ENCODE measurements at places on chromosomes 6 and 20. TPM values are rescaled to one million over a fixed set of nuclear protein-coding genes. Genes with fewer than 3 reads are reported as not detected.
A peak's percentile ranks its signal among the peaks of the same experiment; 100 is the strongest.

Gene RGS17
- total RNA-seq: 2.2 TPM

Gene POLR1H
- total RNA-seq: 21.4 TPM

DNA sequence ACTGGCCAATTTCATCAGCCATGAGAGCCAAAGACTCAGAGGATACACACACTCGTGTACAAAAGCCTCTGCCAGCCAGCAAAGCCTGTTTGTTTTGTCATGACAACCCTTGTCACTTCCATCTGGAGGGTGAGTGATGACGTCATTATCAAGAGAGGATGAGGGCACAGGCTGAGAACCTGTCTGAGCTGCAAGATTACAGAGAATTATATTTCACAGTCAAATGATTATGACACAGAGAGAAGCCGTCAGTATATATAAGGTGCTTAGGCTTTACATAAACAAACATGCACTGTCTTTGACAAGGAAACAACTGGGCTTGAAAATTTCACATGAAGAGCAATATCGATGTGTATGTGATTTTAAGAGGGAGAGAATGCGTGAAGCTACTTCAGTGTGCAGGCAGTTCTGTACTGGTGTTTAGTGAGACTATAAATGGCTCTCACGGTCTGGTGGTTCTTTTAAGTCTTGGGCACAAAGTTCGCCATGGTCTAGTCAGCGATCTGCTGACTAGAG, 36.5 kb upstream of the BCLAF1 start:
- H3K4me3 ChIP-seq: no peak overlapping the region
- no peaks in the 10 kb centered on the region for H3K36me3 ChIP-seq
- DNase-seq: no peak
- H3K27ac ChIP-seq: no peak overlapping the region

GRCh38 chr20:4896119-4896702, 105.1 kb downstream of the SLC23A2 start:
- H3K4me1 ChIP-seq: no peaks in the 10 kb centered on the region
- H3K27me3 ChIP-seq: no peaks in the 10 kb centered on the region
- no peak overlapping the region for H3K4me3 ChIP-seq
- peaks cover 3% of the 10 kb centered on the region for H3K36me3 ChIP-seq
- no peak for DNase-seq

DNA sequence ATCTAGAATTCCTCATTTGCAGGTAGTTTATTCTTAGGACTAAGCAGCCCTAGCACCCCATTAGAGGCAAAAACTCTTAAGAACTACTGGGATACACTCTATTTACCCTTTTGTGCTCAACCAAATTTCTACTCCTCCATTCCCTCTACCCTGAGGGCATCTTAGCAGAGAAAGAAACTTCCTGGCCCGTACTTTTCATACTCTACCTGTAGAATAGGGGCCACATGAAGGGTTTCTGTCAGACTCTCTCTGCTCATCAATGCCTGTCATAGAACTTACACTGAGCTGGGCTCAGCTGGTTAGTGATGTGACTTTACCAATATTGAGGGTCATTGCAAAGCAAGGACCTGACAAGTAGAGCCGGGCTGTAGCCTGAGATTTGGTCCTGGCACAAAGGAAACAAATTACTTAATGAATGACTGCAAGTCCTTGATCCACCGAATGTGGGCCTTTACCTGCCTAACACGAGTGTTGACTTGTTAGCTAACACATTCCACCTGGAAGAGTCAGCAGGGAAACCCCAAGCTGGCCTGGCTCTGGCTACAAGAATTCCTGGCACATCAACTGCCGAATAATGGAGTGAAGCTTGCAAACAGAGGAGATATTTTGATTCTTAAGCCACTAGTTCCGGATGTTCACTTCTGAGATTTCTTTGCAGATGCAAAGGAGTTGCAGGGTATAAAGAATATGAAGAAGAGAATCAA, 280.5 kb upstream of the JAG1 start:
- no peak overlapping the region for H3K27ac ChIP-seq
- no peak for DNase-seq
- H3K36me3 ChIP-seq: no peaks in the 10 kb centered on the region
- no peak overlapping the region for H3K4me3 ChIP-seq

DNA sequence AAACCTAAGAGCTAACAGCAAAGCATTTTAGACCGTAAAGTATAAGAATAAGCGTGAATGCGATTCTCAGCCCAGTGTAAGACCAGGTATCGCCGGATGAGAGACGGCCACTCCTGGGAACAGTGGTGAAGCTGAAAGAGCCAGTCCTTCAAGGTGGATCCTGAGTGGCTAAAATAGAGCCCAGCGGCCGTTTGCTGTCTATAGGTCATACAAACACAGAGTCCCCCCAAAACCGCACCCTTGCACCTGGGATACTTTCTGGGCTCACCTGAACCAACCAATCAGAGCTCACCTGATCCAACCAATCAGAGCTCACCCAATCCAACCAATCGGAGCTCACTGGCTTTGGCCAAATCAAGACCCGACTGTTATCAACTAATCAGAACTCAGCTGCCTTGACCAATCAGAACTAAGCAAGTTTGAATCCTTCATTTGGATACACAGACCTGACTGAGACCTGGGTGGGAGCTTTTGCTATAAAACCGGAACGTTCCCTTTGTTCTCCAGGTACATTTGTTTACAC, 248.2 kb downstream of the DLL1 start:
- DNase-seq: peak; percentile 38
- H3K4me3 ChIP-seq: no peak overlapping the region
- H3K27me3 ChIP-seq: no peaks in the 10 kb centered on the region
- no peak overlapping the region for H3K27ac ChIP-seq
- no peaks in the 10 kb centered on the region for H3K36me3 ChIP-seq
- no peaks in the 10 kb centered on the region for H3K4me1 ChIP-seq

- no peaks in the 10 kb centered on the region for H3K4me1 ChIP-seq
- no peaks in the 10 kb centered on the region for H3K27me3 ChIP-seq
- H3K4me3 ChIP-seq: no peak overlapping the region
- H3K36me3 ChIP-seq: no peaks in the 10 kb centered on the region
- H3K27ac ChIP-seq: no peak overlapping the region
- DNase-seq: no peak
These were observed 124.7 kb downstream of the SAMD5 start for GRCh38 chr6:147633191-147633590.

Gene ADGRF4
- total RNA-seq: not detected

- H3K4me3 ChIP-seq: no peak within 1 kb of the TSS
- H3K27ac ChIP-seq: no peak within 1 kb of the TSS
- H3K4me1 ChIP-seq: no peaks in the 10 kb centered on the region
- no peaks in the 10 kb centered on the region for H3K27me3 ChIP-seq
- H3K36me3 ChIP-seq: no peaks in the 10 kb centered on the region
- DNase-seq: no peak
These were observed at the start of gene LY86 for GRCh38 chr6:6588064-6588923. Gene LY86 (plus strand): TSS chr6:6588720. CDS start chr6:6588735, 15 bp downstream.

GRCh38 chr6:153411070-153411648, 280.1 kb upstream of the RGS17 start:
- no peak overlapping the region for H3K27ac ChIP-seq
- H3K27me3 ChIP-seq: no peaks in the 10 kb centered on the region
- DNase-seq: no peak
- no peaks in the 10 kb centered on the region for H3K36me3 ChIP-seq
- no peak overlapping the region for H3K4me3 ChIP-seq
- peaks cover 2% of the 10 kb centered on the region for H3K4me1 ChIP-seq

- no peaks in the 10 kb centered on the region for H3K27me3 ChIP-seq
- DNase-seq: no peak
- H3K36me3 ChIP-seq: no peaks in the 10 kb centered on the region
- no peak overlapping the region for H3K4me3 ChIP-seq
- H3K27ac ChIP-seq: no peak overlapping the region
These were observed 129.5 kb upstream of the SGK1 start for GRCh38 chr6:134447423-134447822.

- no peak overlapping the region for H3K27ac ChIP-seq
- no peaks in the 10 kb centered on the region for H3K27me3 ChIP-seq
- no peaks in the 10 kb centered on the region for H3K4me1 ChIP-seq
- no peak for DNase-seq
- H3K4me3 ChIP-seq: no peak overlapping the region
These were observed 119.7 kb upstream of the SLC2A12 start for GRCh38 chr6:134172020-134172705.

Gene RIN2
- total RNA-seq: 128 TPM

DNA sequence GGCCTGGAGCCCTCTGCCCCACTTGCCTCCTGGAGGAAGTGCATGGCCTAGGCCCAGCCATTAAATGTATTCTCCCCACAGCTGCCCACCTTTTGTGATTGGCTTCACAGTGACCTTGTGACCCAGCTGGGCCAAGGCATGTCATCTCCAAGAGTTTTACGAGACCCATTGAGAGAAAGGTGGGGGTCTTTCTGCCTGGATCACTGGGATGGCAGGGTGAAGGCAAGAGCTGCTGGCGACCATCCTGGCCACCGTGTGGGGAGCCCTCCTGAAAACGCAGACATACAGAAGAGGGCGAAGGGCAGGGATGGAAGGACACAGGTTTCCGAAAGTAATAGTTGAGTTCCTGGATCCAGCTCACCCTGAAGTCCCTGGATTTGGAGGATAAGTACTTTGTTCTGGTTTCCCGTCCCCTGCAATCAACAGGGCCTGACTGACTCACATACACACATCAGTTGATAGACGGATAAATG, 12.3 kb upstream of the SPO11 start:
- no peaks in the 10 kb centered on the region for H3K36me3 ChIP-seq
- no peak overlapping the region for H3K4me3 ChIP-seq
- no peaks in the 10 kb centered on the region for H3K27me3 ChIP-seq

GRCh38 chr20:48194583-48194982, 409.3 kb upstream of the SULF2 start:
- no peaks in the 10 kb centered on the region for H3K27me3 ChIP-seq
- H3K36me3 ChIP-seq: no peaks in the 10 kb centered on the region
- no peak overlapping the region for H3K27ac ChIP-seq
- no peak overlapping the region for H3K4me3 ChIP-seq
- H3K4me1 ChIP-seq: no peaks in the 10 kb centered on the region
- DNase-seq: no peak

DNA sequence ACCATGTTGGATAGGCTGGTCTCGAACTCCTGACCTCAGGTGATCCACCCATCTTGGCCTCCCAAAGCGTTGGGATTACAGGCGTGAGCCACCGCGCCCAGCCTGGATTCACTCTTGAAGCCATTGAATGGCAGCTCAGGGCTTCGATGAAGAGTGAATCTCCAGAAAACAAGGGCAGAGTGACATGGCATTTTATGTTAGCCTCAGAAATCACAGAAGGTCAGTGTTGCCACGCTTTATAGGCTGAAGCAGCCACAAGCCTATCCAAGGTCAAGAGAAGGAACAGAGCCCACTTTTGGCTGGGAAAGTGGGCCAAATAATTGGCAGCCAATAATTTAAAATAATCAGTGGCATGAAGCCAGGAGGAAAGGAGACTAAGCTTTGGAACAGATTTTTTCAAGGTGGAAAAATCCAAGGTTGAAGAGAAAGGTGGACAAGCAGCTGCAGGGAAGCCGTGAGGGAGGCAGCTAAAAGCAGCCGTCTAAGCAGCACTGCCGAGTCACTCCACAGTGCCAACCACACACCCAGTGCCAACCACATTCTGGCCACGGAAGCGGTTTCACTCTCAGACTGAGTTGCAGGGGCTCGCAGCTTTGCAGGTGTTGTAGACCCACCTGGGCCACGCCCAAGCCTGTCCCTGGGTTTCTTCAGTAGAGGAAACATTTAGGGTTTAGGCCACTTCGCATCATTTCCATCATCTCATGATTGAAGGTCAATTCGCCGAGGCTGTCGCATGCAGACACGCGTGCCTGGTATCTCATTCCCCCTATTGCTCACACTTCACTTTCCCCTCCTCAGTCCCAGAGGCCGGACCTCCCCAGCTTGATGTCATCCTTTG, 17.4 kb upstream of the AVP start:
- no peaks in the 10 kb centered on the region for H3K27me3 ChIP-seq
- H3K27ac ChIP-seq: no peak overlapping the region
- no peaks in the 10 kb centered on the region for H3K4me1 ChIP-seq
- no peak for DNase-seq

DNA sequence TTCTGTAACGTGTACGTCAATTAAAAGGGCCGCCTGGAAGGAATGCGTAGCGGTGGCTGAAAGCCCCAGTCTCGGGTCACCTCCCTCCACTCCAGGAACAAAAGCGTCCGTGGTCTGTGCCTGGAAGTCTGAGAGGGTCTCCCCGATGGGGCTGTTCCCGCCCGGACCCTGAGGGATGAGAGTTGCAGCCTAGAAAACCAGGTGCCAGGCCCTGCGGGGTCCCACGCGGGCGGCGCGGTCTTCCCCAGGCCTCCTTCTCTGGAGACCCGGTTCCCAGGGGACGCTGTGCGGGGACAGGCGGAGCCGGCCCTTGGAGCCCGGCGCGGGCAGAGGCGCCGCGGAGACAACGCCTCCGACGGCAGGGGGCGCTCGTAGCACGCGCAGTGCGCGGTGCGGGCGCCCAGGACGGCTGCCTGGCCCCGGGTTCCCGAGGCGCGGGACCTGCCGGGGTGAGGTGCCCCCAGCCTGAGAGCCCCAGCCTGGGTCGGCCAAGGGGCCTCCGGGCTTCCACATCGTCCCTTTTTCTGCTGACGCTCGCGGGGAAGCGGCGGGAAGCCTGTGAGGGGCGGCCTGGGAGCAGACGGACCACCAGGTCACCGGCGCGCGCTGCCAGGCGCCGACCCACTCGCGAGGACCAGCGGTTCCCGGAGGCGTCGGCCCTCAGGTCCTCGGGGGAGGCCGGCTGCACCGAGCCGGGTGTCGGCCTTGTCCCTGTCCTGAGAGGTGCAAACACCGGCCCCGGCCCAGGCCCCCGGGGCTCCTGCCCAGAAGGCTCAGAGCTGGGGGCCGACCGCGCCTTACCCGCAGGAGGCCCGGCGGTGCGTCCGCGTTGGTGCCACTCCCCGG, 5.3 kb upstream of the FOXC1 start:
- peak overlapping the region; percentile 55 for H3K4me3 ChIP-seq
- DNase-seq: peak; percentile 95
- H3K27ac ChIP-seq: peak overlapping the region; percentile 100
- H3K36me3 ChIP-seq: no peaks in the 10 kb centered on the region
- H3K27me3 ChIP-seq: no peaks in the 10 kb centered on the region

DNA sequence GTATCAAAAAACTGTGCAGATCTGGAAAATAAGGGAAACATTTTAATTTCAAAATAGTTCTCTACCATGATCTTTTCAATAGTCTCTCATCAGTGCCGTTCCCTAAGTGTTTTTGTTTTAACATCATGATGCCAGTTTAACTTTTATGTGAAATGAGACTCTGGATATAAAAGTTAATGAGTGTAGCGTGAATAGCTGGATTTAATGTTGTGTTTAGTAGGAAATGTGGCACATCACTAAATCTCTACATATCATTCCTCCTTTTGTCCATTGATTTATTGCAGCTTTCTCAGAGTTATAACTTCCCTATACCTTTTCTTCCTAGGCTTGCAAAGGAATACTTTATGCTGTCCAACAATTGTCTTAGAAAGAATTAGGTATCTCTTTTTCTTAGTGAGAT, 81.4 kb upstream of the SCGN start:
- no peak overlapping the region for H3K27ac ChIP-seq
- no peaks in the 10 kb centered on the region for H3K27me3 ChIP-seq
- H3K4me3 ChIP-seq: no peak overlapping the region
- H3K36me3 ChIP-seq: no peaks in the 10 kb centered on the region

Measured in aorta (tissue), 5 donors.